ENCODE measurements at places on chromosomes 1 and 21.

- no peak for DNase-seq
Measured at GRCh38 chr1:2629627-2630497, 3.0 kb downstream of the MMEL1 start.

GRCh38 chr1:35668506-35668905 lies 27.2 kb upstream of the PSMB2 start:
- DNase-seq = no peak

- DNase-seq = no peak
Measured at GRCh38 chr1:27570784-27571183, 33.2 kb downstream of the AHDC1 start.

GRCh38 chr1:13664451-13664850 lies 35.5 kb upstream of the PRDM2 start:
- no peak for DNase-seq

GRCh38 chr1:3541936-3542335 lies 69.4 kb downstream of the MEGF6 start:
- DNase-seq = no peak

DNA sequence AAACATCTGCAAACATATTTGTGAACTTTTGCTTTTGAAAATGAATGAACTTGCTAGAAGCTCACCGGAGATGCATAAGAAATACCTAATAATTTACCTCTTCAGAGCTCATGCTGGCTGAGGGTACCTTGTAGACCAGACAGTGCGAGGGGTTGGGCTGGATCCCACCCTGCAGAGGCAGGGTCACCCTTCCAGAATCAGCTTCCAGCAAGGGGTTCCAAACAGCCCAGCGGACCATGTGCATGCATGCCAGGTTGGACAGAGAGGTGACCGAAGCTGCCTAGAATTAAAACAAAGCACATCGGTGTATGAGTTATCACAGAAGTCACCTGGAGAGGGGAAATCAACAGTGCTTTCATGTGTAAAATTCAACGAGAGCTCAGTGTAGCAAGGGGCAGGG lies 59.2 kb downstream of the NPHP4 start:
- no peak for DNase-seq

DNA sequence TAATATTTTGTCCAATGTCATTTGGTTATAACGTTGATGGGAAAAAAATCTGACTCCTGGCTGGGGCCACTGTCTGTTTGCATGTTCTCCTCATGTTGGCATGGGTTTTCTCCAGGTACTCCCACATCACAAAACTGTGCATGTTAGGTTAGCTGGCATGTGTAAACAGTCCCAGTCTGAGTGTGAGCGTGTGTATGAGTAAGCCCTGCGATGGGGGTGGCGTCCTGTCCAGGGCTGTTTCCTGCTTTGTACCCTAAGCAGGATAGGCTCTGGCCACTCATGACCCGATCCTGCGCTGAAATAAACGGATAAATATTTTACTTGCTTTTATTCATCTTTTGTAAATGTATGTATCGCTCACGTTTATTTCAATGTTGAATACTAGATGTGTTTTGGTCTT lies 13.5 kb downstream of the EFCAB14 start:
- DNase-seq = no peak

GRCh38 chr21:33789697-33790096 lies 125.9 kb downstream of the ATP5PO start:
- no peak for DNase-seq
